Temporal lobe (tissue), 4 donors: ENCODE measurements at places on chromosomes 7 and 10. TPM values are rescaled to one million over a fixed set of nuclear protein-coding genes. Genes with fewer than 3 reads are reported as not detected.

The CNNM1 gene
- 3.4 TPM for total RNA-seq

The TMEM184A gene
- not detected for total RNA-seq

The GPC2 gene
- total RNA-seq = 44.3 TPM

The TMEM176B gene
- total RNA-seq = 1.2 TPM

The FAM25C gene
- not detected for total RNA-seq

The ACSM6 gene
- total RNA-seq = not detected

The UPK3BL2 gene
- 3.2 TPM for total RNA-seq

The BTBD16 gene
- not detected for total RNA-seq

The FRG2B gene
- not detected for total RNA-seq

The LRRC18 gene
- total RNA-seq = not detected

The P4HA1 gene
- 23.8 TPM for total RNA-seq

The ERVW-1 gene
- total RNA-seq = not detected

The PAXIP1 gene
- 7.9 TPM for total RNA-seq

The CRHR2 gene
- total RNA-seq = 0.98 TPM

The FAM20C gene
- 16.2 TPM for total RNA-seq

The NPC1L1 gene
- not detected for total RNA-seq

The MOGAT3 gene
- total RNA-seq = not detected

The OGDHL gene
- 3.9 TPM for total RNA-seq

The TMEM130 gene
- total RNA-seq = 8.9 TPM

The C10orf90 gene
- 0.49 TPM for total RNA-seq

The NME8 gene
- total RNA-seq = not detected

The TMEM72 gene
- not detected for total RNA-seq

The FOXP2 gene
- total RNA-seq = 19.2 TPM

The DGKI gene
- total RNA-seq = 92.0 TPM

The GPR15LG gene
- not detected for total RNA-seq

The ASB4 gene
- total RNA-seq = under 0.01 TPM

The INPP5A gene
- total RNA-seq = 19.4 TPM

The HMX2 gene
- not detected for total RNA-seq

The TMEM229A gene
- total RNA-seq = 0.74 TPM

The ACTL6B gene
- total RNA-seq = 99.6 TPM

The KIAA1549 gene
- total RNA-seq = 40.6 TPM

The GPR37 gene
- total RNA-seq = 20.9 TPM

The NPSR1 gene
- total RNA-seq = not detected

The TCAF2 gene
- total RNA-seq = 0.49 TPM

The EBF3 gene
- 0.74 TPM for total RNA-seq

The C10orf105 gene
- total RNA-seq = 0.25 TPM

The AOC1 gene
- total RNA-seq = not detected

The SAMD9L gene
- total RNA-seq = 3.0 TPM
